Hematopoietic multipotent progenitor cell treated with erythropoietin and hydrocortisone succinate and interleukin-3 and kit ligand, for 6 days (in vitro differentiated cells): ENCODE measurements at places on chromosomes 3 and 15.

- no peak for DNase-seq
Measured at GRCh38 chr3:58383904-58384303, 49.7 kb downstream of the PDHB start.

- no peak for DNase-seq
Measured at GRCh38 chr3:52237006-52237656, 1.8 kb downstream of the TWF2 start.

GRCh38 chr15:59801649-59802048, 112.5 kb upstream of the BNIP2 start:
- no peak for DNase-seq

- DNase-seq, result peak; percentile 18
Measured at GRCh38 chr15:25691544-25692430, 171.3 kb downstream of the ATP10A start.

DNA sequence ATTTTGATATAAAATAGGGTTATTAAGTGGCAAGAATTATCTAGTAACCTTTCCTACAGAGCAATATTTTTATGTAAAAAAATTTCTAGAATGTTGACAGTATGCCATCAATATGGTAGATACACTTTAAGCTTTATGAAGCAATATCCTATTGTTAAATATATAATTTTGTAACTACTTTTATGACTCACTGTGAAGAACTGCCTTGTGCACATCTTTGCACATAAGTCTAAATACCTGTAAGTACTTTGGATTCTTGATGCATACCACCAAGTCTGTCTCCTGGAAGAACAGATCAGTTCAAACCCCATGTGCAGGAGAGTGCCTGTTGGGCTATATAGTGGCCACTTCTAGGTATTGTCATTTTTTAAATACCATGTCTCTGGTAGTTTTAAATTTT, 205.7 kb upstream of the EIF1B start:
- no peak for DNase-seq

- DNase-seq, result no peak
Measured at GRCh38 chr15:67730135-67730534, 95.2 kb upstream of the SKOR1 start.

GRCh38 chr3:8460050-8460708, 41.4 kb upstream of the LMCD1 start:
- DNase-seq, result no peak

- DNase-seq, result no peak
Measured at GRCh38 chr3:78647726-78648125, 1120.1 kb downstream of the ROBO1 start.

DNA sequence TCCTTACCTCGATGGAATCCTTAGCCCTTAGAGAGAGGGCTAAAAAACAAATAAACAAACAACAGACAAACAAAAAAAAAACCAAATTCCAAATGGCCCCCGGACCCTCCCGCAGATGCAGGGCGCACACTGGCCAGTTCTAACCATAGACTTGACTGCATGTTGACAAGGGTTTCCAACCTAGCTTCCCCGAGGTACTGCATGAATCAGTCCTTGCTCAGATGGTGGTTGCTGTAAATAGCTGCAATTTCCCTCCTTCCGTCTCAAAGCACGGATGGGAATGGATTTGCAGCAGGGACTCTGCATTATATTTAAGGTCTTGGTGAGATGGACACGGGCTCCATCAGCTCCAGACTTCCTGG, 162.8 kb downstream of the CD47 start:
- DNase-seq, result peak; percentile 46

DNA sequence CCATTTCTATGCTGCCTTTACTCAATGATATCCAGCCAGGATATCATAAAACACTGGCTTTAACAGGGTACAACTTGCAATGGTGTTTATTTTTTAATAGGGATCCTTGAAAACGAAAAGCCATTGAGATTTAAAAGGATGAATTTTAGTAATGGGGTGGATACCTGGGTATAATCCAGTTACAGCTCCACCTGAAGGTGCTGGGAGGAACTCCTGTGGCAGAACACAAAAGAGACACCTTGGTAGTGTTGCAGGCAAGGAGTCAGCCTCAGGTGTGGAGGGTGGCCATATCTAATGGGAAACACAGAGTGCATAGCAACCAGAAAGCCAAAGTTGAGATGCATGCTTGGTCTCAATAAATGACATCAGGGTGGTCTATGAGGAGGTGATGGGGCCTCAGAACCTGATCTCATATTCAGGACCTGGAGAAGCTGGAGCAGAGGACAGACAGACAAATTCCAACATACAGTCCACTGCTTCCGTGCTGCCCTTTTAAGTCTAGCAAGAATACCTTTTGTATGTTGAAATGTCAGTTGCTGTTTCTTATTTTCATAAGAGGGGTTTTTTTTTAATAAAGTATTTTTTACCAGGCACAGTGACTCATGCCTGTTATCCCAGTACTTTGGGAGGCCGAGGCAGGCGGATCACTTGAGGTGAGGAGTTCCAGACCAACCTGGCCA, 12.0 kb upstream of the PAQR9 start:
- DNase-seq, result no peak

- DNase-seq, result no peak
Measured at GRCh38 chr3:50648313-50648712, 26.4 kb upstream of the DOCK3 start.

- no peak for DNase-seq
Measured at GRCh38 chr15:65682404-65682911, 60.7 kb downstream of the SLC24A1 start.

GRCh38 chr3:18363338-18363737, 61.8 kb downstream of the SATB1 start:
- DNase-seq, result no peak

DNA sequence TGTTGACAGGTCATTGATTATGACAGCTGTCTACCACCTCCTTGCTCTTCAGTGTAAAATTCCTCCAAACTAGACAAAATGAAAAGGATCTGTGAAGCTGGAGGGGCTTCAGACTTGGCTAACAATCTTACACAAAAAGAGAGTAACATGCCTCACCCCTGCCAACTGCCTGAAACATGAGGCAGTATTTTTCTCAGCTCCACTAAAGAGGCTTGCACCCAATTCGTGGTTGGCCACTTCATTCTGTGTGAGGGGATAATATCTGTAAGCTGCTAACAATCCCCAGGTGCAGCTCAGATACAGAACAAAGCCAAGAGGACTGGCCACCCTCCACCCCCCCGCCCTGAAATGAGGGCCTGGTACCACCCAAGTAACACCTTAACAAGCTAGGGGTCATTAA, 2.8 kb downstream of the MB21D2 start:
- no peak for DNase-seq

- no peak for DNase-seq
Measured at GRCh38 chr3:77139624-77140023, 99.7 kb downstream of the ROBO2 start.

DNA sequence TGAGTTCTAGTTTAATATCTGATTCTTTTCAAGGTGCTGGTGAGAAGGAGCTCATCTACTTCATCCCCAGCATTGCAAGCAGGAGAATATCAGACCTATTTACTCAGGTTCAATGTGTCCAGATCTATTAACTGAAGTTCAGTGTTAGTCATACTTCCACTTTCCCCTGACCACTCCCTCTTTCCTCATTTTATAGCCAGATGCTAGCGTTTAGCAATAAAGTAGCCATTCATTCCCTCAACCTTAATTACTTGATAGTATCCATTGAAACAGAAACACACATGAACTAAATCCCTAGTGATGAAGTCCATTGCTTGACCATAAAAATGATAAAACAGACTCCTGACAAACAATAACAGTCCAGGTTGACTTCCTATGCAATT, 60.0 kb downstream of the RPL22L1 start:
- peak; percentile 9 for DNase-seq

DNA sequence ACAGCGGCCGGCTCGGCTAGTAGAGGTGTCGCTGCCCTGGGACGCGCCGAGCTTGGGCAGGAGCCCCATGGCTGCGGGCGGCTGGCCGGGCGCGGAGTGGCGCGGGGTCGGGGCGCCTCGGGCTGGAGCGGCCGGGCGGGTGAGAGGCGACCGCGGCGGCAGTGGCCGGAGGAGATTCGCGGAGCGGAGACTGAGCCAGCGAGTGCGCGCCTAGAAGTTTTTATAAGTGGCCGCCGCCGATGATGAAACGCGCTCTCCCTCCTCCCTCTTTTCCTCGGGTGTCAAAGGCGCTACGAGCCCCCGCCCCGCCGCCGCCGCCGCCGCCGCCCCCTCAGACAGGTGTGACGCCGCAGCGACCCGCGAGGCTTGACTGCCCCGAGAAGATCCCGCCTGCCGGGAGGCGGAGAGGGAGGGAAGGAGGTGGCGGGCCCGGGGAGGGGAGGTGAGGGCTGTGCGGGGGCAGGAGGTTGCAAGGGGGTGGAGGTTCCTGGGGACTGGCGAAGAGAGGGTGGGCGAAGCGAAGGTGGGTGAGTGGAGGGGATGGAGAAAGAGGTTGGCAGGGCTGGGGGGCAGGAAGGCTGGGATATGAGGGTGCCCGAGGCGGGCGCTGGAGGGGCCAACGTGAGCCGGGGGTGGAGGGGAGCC, at the start of gene SLCO2A1:
SLCO2A1 (minus strand) TSS at position 192 of the 645 bp plus-strand sequence; CDS start at position 69, 123 bp downstream.
- no peak for DNase-seq

- no peak for DNase-seq
Measured at GRCh38 chr15:58286523-58286922, 145.3 kb upstream of the LIPC start.

- DNase-seq, result no peak
Measured at GRCh38 chr3:63845215-63845614, 18.4 kb downstream of the THOC7 start.

DNA sequence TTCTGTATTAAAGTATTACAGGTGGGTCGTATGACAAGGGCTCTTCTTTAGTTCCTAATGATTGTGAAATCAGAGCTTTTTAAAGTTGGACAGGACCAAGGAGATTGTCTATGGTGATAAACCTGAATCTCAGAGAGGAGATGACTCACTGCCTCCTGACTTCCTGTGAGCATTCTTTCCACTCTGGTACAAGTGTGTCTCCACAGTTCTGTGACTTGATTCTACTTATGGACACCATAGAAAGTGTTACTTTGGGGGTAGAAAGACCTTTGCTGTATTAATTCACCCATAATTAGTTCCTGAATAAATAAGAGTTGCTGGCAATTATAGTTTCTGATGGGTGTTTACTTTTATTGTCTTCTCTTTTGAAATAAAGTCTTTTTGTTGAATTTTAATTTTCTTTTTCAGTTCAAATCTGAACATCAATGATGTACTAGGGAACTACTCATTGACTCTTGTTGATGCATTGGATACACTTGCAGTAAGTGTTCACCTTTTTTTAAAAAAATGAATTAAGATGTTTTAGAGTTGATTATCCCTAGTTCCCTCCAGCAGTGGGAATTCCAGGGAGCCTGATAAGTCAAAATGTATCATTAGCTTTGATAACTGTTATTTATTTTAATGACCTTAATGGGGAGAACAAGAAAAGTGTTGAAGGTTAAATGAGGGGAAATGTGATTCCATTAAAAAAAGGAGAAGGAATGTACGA, 7.4 kb downstream of the EDEM1 start:
- peak; percentile 79 for DNase-seq

DNA sequence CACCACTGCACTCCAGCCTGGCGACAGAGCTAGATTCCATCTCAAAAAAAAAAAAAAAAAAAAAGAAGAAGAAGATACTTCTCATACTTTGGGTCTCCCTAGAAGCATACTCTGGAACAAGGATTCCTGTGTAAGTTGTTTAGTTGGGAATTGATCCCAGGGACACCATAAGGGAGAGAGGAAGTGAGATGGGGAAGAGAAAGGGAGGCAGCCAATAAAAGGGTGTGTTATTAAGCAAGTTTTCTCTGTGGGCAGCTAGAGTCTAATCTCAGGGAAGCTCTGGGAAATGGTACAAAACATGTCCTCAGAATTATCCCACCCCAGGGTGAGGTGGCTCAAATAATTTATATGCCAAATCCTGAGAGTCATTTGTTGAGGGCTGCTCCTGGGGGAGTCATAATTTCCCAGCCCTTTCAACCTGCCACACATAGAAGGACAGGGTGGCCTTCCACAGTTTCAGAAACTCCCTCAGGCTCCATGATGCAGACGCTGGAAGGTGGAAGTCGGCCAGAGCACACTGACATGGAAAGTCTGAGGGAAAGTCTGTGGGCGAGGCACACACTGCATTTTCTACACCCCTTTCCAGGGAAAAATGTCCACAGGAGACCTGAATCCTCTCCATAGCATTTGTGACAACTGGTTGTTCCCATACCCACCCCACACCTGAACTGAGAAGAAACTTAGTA, 86.4 kb upstream of the SLC4A7 start:
- no peak for DNase-seq

DNA sequence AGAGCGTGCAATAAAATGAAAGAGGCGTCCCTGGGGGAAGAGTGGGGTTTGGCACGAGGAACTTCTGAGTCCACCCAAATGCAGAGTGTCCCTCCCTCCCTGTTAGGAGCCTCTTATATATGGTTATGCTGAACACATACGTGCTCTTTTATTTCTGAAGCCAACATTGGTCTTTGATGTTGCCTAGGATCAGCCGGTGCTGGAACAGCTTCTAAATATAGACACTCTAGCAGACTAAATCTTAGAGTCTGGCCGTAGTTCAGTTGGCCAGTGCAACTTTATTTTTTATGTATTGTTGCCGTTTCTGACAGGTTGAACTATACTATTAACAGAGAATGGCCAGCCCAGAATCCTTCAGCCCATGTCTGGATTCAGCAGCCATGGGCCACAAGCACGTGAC, 128.7 kb downstream of the GHSR start:
- DNase-seq, result no peak

DNA sequence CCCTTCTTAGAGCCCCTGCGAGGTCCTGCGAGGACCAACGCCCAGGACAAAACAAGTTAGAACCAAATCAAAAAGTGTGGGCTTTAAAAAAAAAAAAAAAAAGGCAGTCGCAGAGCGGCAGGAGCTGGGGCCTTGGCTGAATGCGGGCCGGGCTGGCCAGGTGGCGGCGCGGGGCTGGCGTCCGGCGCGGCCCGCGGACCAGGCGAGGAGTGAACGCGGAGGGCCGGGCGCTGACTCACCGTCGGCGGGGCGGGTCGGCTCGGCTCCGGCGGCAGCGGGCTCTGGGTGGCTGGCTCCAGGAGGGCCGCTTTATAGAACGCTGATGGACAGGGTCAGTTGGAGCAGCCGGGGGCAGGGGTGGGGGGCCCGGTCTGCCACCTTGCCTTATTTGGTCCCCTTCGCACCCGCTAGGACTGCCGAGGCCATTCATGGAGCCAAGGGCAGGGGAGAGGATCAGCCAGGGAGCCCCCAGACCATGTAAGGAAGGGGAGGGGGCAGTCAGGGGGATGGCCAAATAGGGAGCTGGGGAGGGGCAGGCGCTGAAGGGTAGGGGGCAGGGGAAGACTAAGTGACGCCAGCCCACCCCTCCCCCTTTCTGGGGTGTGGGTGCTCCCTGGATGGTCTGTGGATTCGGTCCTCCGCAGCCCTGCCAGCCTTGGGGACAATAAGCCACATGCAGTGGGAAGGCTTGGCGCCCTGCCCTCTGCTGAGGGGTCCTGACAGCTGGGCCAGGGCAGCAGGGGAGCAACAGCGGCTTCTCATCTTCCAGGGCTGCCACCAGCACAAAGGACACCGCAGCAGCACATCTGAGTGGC, at the start of gene ACTC1:
ACTC1 (minus strand) TSS at position 283 of the 815 bp plus-strand sequence. CDS start 741 bp downstream, outside the sequence.
- peak; percentile 10 for DNase-seq

- no peak for DNase-seq
Measured at GRCh38 chr3:151034303-151034702, 51.2 kb upstream of the MED12L start.
